ENCODE measurements at places on chromosomes 1 and 21.

DNA sequence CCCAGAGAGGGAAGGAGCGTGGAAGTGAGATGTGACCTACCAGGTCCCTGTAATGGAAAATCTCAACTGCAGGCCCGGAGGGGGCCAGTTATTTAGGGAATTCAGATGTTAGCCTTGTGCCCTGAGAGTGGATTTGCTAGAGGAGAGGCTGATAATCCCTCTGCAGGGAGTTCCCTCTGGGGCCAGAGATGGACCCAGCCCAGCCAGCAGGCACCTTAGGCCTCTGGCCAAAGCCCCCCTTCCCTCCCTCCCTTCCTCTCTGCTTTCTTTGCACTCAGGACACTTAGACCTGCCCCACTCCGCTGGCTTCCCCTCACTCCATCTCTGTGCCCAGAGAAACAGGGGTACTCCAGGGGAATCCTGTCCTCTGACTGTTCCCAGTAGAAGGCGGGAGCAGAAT lies 1.5 kb upstream of the ATP1A2 start:
- no peak for DNase-seq

DNA sequence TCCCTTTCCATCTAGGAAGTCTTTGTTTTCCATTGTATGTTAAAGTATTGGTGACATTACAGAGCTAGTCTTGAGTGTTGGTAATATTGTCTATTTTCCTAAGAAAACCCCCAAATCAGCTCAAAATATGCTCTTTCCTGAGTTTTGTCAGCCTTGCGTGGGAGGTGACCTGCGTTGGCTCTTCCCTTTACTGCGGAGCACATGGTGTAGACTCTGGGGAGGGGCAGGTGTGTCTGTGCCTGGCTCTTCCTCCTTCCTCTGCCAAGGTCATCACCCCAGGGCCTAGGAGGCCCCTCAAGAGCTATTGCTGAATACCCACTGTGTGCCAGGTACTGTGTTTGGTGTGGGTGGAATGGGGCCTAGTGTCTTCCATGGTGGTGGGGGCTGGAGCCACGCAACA lies 33.4 kb downstream of the CACNA1E start:
- no peak for DNase-seq

GRCh38 chr1:181791721-181792120 lies 269.8 kb downstream of the ZNF648 start:
- DNase-seq, result no peak

GRCh38 chr1:56029319-56030003 lies 549.9 kb downstream of the PLPP3 start:
- DNase-seq, result no peak

- DNase-seq, result no peak
Observed at GRCh38 chr1:246503341-246503740, 3.7 kb downstream of the SMYD3 start.

DNA sequence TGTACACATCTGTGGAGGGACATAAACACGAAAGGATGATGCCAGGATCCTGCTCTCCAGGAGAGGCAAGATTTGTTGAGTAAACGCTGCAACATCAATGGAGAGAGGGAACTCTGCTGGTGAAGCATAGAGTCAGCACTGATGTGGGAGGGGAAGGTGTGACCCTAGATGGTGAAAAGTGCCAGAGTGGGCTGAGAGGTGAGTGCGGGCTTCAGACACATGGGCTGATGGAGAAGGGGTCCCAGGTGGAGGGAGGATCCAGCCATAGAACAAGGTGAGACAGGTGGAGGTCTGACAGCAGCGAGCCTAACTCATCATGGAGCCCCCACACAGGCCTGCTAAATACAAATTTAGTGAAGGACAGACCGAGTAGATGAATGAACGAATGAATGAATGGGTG lies 9.7 kb downstream of the RD3 start:
- DNase-seq, result no peak

DNA sequence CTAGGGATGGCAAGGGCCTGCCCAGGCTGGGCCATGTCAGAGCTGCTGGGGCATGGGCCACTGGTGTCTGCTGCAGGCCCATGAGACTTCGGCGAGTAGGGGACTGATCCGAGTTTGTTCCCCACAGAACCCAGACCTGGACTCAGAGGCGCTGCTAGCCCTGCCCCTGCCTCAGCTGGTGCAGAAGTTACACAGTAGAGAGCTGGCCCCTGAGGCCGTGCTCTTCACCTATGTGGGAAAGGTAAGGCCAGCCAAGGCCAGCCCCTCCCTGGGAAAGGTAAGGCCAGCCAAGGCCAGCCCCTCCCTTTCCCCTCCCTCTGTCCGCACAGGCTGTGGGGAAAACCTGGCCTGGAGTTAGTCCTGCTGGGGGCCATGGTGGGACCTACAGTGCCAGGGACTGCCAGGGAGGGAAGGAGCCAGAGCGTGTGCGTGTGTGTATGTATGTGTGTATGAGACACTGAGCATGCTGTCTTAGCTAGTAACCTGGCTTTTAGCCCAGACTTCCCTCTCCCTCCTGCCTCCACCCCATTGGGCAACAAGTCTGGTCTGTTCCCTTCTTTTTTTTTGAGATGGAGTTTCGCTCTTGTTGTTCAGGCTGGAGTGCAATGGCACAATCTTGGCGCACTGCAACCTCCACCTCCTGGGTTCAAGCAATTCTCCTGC lies 8.0 kb downstream of the FAAH start:
- no peak for DNase-seq

DNA sequence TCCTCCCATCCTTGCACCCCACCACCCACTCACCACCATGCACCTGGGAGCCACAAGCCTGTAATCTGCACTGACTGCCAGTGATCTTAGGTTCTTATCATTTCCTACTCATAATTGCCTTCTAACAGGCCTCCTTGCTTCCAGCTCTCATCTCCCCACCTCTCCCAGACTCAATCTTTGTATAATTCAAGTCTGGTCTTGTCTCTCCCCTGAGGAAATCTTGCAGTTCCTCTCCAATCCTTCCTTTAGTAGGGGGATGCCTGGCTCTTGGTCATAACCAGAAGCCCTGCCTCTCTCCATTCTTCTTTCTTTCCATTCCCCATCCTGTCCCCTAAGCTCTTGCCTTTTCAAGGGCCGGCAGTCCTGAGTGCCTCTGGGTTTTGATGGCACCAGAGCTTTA lies 27.8 kb downstream of the PIGM start:
- no peak for DNase-seq

GRCh38 chr1:86906419-86906818 lies 7.5 kb downstream of the SELENOF start:
- DNase-seq, result no peak
